Caudate nucleus (tissue), 63 donors: ENCODE measurements at places on chromosomes 13 and 19.

- peak; percentile 60 for DNase-seq
Measured at GRCh38 chr13:98507282-98507797, 69.6 kb downstream of the STK24 start.

DNA sequence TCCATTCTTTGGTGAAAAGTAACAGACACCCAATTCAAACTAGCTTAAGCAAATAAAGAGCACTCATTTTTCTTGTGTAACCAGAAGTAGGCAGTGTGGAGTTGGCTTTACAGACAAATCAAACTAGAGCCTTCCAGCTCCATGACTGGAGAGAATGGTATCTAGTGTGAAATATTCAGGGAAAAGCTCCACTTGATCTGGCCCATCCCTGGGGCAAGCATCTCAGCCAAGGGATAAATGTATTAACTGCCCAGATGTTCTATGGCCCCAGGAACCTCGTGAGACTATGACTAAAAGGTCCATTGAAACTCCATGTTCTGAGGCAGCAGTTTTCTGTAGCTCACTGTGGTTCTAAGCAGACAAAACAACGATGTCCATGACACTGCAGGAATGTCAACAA lies 49.9 kb downstream of the TBC1D4 start:
- no peak for DNase-seq

GRCh38 chr13:80145171-80145690 lies 195.7 kb downstream of the SPRY2 start:
- DNase-seq = no peak

DNA sequence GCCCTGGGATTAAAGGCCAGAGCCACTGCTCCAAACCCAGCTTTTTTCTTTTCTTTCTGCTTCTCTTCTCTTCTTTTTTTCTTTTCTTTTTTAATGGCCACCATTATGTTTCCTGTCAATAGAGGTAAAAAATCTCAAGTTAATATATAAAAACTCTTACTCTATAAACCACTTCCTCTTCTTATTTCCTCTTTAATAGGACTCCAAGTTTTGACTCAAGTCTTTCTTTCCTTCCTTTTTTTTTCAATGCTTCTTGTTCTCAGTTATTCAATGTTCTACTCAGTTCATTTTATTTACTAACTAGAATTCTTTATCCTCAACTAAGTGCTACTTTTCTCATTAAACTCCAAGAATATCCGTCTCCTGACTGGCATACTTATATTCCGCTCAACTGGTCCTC lies 27.1 kb upstream of the MYCBP2 start:
- DNase-seq = no peak

- no peak for DNase-seq
Measured at GRCh38 chr13:90696254-90696653, 651.2 kb upstream of the MIR17HG start.

DNA sequence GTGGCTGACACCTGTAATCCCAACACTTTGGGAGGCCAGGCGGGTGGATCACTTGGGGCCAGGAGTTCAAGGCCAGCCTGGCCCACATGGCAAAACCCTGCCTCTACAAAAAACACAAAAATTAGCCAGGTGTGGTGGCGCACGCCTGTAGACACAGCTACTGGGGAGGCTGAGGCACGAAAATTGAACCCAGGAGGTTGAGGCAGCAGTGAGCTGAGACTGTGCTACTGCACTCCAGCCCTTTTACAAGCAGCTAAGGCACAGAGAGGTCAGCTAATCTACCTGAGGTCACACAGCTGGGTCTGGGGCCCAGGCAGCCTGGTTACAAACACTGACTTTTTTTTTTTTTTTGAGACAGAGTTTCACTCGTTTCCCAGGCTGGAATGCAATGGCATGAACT lies 27.2 kb downstream of the MED26 start:
- no peak for DNase-seq

DNA sequence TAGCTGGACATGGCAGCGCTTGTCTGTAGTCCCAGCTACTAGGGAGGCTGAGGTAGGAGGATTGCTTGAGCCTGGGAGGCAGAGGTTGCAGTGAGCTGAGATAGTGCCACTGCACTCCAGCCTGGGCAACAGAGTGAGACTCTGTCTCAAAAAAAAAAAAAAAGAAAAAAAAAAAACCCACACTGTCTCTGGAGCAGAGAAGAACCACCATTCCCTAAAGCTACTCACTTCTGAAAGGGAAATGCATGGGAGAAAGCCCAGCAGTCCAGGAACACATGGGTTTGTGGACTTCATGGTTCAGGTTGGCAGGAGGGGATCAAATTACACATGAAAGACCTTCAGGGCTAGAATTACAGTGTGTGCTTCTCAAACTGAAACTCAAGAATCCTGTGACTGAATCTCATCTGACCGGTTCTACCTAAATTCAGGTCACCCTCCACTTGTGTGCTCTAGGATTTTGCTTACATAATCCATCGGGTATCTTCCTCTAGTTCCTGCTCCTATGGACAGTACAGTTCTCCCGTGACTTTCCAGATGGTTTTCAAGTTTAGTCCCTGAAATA lies 30.2 kb upstream of the CPB2 start:
- no peak for DNase-seq

- DNase-seq = no peak
Measured at GRCh38 chr13:32951580-32951979, 64.6 kb upstream of the KL start.

GRCh38 chr13:36862002-36862685 lies 43.1 kb downstream of the RFXAP start:
- DNase-seq = no peak

- no peak for DNase-seq
Measured at GRCh38 chr13:96082640-96083039, 7.3 kb upstream of the HS6ST3 start.

- DNase-seq = no peak
Measured at GRCh38 chr13:67643516-67644055, 413.4 kb upstream of the PCDH9 start.

DNA sequence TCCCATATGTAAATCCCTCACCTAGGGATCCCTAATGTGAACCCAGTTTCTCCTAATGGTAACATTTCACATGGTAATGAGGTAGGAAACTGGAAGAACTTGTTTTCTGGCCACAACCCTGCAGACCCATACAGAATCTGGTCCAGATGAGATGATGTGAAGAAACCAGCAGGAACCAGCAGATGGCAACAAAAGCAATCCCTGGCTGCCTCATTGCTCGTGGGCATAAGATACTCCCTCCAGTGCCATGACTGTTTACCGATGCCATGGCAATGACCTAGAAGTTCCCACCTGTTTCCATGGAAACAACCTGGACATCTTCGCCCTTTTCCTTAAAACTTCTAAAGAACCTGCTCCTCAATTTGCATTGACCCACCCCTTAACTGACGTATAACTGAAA lies 1.4 kb upstream of the CD209 start:
- DNase-seq = no peak

DNA sequence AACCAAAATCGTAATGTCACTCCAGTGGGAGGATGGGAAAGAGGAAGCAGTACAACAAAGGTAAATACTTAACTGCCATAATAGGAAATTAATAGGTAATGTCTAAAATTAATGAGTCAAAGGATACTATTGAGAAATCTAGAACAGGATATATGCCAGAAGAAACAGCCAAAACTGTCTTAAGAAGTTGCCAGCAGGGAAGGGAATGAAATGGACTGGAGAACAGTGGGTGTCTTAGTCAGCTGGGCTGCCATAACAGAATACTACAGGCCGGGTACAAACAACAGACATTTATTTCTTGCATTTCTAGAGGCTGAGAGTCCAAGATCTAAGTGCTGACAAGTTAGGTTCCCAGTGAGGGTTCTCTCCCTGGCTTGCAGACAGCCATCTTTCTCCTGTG lies 40.3 kb upstream of the IPO5 start:
- no peak for DNase-seq

DNA sequence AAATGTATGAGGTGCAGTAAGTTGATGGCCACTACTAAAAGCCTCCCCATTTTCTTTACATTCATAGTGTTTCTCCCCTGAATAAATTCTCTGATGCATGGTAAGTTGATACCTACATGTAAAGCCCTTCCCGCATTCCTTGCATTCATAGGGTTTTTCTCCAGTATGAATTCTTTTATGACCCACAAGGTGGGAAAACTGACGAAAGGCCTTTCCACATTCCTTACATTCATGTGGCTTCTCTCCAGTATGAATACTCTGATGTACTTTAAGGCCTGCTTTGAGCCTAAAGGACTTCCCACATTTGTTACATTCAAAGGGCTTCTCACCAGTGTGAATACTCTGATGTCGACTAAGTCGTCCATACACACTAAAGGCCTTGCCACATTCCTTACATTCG lies 20.5 kb downstream of the ZNF607 start:
- no peak for DNase-seq

GRCh38 chr13:110536006-110536693 lies 25.4 kb downstream of the RAB20 start:
- DNase-seq = peak; percentile 17

GRCh38 chr19:22882797-22883196 lies 50.7 kb downstream of the ZNF723 start:
- DNase-seq = no peak

GRCh38 chr19:30656520-30657100 lies 284.4 kb downstream of the ZNF536 start:
- no peak for DNase-seq

- DNase-seq = no peak
Measured at GRCh38 chr13:69955271-69955670, 152.4 kb upstream of the ATXN8OS start.

GRCh38 chr13:100544866-100545683 lies 43.5 kb downstream of the GGACT start:
- DNase-seq = no peak

- DNase-seq = no peak
Measured at GRCh38 chr13:95254339-95254738, 46.9 kb downstream of the ABCC4 start.

GRCh38 chr19:1590641-1591397 lies 1.8 kb downstream of the MBD3 start:
- DNase-seq = no peak

GRCh38 chr19:9531933-9532332 lies 6.5 kb downstream of the ZNF426 start:
- DNase-seq = no peak

DNA sequence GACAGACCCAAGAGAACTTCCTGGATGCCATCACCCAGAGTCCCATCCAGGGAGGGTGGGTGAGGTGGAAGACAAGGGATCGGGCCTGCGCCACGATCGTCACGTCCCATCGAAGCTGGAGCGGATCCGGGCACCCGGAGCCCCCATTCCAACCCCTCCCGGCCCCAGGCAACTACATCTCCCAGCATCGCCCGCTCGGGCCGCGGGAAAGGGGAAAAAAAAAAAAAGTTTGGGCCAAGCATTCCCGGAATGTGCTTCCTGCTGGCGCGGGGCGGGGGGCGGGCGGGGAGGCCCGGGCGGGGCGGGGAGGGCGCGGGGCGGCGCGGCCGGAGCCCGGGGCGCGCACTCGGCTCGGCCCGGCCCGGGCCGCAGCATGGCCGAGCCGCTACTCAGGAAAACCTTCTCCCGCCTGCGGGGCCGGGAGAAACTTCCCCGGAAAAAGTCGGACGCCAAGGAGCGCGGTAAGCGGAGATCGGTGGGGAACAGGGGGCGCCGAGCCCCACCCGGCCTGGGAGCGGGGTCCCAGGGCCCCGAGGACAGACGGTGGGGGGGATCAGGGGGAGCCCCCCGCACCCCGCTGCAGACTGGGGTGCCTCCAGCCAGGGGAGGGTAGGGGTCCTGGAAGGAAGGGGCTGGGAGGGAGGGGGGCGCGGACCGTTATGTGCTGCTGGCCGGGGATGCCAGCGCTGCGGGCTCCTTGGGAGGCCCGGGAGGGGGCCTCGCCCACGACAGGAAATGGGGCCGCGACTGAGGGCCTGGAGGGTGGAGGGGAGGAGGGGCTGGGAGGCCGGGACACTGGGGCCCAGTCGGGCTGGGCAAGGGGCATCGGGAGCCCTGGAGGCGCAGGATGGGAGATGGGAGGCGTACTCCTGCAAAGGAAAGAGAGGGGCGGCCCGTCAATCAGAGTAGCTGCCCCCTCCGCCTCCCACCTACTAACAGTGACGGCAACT lies at the start of gene SYDE1:
TSS of gene SYDE1 (plus strand) at position 341 of the 950 bp plus-strand sequence. CDS start at position 374, 33 bp downstream.
- no peak for DNase-seq

DNA sequence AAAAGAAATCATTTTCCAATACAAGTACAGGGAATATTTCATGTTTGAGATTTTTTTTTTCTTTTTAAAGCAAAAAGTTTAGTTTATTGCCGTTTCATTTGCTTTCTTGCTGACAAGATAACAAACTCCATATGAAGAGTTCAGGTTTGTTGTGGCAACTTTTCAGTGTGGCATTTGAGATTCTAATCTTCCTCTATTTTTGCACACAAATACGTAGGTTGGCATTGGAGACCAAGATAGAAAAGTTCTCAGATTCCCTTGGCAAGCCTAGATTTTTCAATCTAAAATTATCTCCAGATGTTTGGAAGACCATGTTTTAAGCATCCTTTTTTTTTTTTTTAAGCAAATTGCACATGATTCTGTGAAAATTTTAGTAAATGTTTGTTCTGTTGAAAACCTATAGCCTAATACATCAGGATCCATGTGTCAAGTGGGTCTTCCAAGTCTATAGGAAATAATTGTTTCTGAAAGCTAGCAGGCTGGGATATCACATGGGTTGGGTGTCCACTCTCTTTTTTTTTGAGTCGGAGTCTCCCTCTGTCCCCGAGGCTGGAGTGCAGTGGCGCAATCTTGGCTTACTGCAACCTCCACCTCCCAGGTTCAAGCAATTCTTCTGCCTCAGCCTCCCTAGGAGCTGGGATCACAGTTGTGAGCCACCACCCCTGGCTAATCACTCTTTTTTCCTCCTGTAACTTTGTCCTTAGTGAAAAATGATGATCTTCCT lies 2.6 kb downstream of the GARRE1 start:
- DNase-seq = no peak

- DNase-seq = no peak
Measured at GRCh38 chr19:2089727-2090053, 6.4 kb downstream of the MOB3A start.

DNA sequence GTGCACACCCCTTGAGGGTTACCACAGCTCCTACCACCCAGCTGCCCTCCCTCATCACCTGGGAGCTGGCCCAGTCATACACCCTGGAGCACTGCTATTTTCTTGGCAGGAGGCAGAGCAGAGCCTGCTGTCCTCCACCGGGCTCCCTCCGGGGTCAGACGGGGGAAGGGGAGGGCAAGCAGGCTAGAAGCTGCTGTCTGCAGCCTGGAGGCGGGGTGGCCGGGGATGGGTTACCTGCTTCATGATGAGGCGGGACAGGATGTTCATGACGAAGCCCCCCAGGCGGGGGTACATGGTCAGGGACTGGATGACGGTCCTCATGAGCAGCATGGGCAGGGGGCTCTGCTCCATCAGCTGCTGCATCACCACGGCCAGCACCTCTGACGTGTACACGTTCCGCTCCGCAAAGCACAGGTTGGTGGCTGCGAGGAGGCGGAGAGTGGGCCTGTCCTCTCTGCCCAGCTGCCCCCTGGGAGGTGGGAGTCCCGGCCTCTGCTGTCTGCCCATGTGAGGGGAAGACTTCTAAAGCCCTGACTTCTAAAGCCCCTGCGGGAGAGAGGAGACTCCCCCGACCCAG lies 2.7 kb upstream of the RSPH6A start:
- DNase-seq = no peak

DNA sequence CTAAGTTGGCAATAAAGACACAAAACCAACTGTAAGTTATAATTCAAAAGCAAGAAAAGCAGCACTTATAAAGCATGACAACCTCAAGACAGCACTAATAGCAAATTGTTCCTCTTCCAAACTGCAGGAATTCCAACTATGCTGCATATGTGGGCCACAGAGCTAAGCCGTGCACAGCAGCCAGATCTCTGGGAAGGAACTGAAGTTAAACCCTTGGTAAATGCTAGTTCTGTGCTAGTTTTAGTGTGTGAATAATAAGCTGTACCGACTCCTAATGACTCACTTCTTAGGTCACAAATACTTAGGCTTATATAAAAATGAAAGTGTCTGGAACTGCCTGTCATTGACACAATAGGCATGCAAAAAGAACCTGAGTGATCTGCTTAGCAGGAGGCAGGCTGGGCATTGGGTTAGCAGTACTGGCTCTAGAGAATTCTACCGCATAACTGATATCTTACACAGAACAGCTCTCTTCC lies 21.2 kb upstream of the GTF3A start:
- DNase-seq = no peak
